ENCODE measurements at places on chromosomes 1 and 21.

GRCh38 chr1:206442101-206442500 is 28.2 kb upstream of the IKBKE start:
- DNase-seq: no peak

DNA sequence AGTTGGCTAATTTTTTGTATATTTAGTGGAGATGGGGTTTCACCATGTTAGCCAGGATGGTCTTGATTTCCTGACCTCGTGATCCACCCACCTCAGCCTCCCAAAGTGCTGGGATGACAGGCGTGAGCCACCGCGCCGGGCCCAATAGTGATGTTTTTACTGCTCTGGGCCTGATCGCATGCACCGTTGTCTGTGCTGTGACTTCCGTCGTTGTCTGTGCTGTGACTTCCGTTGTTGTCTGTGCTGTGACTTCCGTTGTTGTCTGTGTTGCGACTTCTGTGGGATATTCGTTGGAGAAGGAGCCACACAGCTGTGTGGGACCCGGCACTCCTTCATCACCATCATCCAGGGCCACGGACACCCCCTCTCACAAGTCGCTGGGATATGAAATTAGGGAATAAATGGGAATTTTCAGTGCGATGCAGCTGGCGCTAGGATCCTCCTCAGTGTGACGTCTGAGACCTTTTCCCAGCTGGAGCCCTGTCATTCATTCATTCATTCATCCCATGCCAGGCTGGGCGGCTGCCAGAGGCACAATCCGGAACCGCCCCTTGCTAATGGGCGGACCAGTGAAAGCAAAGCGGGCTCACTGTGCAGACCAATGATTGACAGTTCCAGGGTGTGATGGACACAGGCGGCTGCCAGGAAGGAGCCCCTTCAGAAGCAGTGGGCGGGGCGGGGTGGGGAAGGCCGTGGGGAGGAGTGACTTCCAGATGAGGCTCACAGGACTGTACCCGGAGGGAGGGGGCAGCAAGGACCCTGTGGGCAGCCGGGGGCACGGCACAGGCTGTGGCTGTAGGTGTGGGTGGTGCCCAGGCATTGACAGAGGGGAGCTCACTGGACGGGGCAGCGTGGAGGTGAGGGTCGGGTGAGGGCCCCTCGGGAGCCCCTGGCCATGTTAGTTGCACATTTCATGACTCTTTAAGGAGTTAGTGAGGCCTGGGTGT is 48.9 kb downstream of the PRKCZ start:
- DNase-seq: no peak

- no peak for DNase-seq
Observed at GRCh38 chr1:70818401-70818800, 229.2 kb downstream of the PTGER3 start.

DNA sequence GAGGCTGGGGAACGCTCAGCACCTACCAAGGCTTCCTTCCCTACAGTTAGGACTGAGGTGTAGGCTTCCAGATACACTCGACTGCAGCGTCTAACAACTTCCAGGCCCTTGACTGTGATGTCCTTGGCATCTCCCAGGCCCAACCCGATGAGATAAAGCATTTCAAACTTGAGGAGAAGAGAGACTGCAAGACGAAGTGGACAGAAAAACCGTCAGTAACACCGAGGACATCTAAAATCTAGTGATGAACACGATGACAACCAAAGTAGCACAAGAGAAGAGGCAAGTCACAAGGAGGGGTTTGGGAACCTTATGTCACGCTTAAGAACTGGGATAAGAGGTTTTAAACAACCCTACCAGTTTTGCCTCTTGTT is 314 bp downstream of the DPH5 start:
- DNase-seq: peak; percentile 58

- DNase-seq: peak; percentile 60
Observed at GRCh38 chr1:205313563-205314308, 7.8 kb downstream of the NUAK2 start.

DNA sequence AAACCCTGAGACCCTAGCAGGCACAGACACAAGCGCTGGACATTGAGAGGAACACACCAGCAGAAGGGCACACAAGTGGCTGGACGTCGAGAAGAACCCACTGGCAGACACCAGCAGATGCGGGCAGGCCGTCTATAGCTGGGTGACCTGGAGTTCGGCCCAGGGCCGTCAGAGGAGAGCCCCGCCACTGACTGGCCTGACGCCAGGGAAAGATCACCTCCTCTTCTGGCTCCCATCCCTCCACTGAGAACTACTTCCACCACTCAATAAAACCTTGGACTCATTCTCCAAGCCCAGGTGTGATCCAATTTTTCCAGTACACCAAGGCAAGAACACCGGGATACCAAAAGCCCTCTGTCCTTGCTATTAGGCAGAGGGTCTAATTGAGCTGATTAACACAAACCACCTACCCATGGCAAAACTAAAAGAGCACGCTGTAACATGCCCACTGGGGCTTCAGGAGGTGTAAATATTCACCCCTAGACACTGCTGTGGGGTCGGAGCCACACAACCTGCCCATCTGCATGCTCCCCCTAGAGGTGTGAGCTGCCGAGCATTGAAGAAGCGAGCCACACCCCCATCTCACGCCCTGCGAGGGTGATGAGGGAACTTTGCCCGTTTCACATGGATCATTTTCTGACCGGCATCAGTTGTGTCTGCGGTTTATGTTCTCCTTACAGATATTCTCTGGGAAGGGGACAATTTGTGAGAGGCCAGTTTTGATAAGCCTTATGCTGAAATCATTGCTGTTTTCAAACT is 104.8 kb downstream of the HLX start:
- DNase-seq: no peak

- DNase-seq: no peak
Observed at GRCh38 chr1:198775606-198776005, 136.8 kb downstream of the PTPRC start.

- DNase-seq: no peak
Observed at GRCh38 chr1:156600733-156601121, 552 bp downstream of the GPATCH4 start.

DNA sequence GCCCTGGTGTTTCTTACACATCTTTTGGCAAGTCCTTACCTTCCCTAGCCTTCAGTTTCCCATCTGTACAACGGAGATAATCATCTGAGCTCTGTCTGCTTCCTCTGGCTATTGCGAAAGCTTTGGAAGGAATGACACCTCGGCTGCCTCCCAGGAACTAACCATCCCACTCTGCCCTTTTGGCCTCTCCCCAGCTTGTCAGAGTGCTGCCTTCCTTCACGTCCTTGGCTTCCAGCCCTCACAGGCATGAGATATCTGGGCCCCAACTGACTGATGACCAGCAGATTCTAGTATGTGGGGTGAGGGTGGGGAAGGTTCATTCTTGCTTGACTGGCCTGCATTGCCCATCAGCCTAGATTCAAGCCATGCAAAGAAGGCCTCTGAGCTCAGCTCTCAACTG is 253.1 kb upstream of the FGGY start:
- no peak for DNase-seq

DNA sequence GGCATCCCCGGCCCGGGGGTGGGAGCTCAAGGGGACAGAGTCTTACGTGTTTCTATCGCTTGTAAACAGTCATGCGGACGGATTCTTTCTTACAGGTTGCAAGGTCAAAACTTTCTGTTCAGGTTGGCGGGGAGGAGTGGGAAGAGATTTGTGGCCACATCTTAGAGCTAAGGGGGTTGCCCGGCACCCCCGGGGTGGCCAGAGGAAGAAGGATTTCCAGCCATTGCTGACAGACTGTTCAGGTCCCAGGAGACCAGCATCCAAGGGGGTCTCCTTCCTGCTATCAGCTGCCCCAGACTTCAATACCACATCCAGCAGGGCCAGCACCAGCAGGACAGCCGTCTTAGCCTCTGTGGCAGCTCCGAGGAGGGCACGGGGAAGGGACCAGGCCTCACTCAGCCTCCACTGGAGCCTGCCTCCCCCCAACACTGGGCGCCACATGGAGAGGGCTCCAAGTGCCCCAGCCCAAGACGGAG is 52.0 kb downstream of the KIF21B start:
- no peak for DNase-seq

- DNase-seq: no peak
Observed at GRCh38 chr1:6724517-6725141, 23.0 kb upstream of the DNAJC11 start.

DNA sequence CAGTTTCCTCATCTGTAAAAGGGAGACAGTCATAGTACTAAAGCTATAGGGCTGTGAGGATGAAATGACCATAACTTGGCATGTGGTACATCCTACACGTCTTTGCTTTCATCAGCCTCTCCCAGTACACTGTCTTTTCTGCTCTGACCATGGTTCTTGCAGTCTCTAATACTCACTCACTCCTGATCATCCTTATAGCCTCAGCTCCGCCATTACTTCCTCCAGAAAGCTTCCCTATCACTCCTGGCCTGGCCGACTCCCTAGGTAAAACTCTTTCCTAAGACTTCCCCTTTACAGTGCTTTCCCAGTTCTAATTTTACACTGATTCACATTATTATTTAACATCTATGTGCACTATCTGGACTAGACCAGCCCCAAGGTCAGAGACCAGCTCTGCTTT is 5.0 kb upstream of the MRPL24 start:
- DNase-seq: no peak

- DNase-seq: no peak
Observed at GRCh38 chr1:45378184-45378583, 37.9 kb upstream of the MUTYH start.

DNA sequence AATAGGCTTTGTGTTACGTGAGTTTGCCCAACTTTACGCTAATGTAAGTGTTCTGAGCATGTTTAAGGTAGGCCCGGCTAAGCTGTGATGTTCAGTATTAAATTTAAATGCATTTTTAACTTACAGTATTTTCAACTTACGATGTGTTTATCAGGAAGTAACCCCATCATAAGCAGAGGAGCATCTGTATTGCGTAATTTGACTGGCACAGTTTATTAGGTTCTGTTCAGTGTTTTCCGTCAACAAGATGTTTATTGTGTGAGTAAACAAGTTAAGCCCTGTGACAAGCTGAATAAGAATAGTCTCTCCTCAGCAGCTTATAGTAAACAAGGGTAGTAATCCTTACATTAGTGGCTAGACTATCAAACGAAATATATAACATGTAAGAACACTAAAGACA is 27.2 kb upstream of the SHISA4 start:
- no peak for DNase-seq

DNA sequence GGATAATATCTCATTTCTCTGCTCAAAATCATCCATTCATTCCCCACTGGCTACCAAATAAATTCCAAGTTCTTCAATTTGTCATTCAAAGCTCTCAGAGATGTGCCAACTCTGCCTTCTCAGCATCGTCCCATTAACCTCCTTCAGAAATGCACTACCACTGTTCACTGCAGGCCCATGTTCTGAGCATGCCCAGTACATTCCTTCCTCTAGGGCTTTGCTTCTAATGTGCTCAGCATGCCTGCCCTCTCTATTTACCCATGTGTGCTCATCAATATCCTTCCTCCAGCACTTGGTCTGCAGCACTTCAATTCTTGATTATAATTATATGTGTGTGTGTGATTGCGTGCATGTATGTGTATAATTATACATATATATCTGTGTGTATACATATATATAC is 36.1 kb upstream of the RGS8 start:
- DNase-seq: no peak

DNA sequence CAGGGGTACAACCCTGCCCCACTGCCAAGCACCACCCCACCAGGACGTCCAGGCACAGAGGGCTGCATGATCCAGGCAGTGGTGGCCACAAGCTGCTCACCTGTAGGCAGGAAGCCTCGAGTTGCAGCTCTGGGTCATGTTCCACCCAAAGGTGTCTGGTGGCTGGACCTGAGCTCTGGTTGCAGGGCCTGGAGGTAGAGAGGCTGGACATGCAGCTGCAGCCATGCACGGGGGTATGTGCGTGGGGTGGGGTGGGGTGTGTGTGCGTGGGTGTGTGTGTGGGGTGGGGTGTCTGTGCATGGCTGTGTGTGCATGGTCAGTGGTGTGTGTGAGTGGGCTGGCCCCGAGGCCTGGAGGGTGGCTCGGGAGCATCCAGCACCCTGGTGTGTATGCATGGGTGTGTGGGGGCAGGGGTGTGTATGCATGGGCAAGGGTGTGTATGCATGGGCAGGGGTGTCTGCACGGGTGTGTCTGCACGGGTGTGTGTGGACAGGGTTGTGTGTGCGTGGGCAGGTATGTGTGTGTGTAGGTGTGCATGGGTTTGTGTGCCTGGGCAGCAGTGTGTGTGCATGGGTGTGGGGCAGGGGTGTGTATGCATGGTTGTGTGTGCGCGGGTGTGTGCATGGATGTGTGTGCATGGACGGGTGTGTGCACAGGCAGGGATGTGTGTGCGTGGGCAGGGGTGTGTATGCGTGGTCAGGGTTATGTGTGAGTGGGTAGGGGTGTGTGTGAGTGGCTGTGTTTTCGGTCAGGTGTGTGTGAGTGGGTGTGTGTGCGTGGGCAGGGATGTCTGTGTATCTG is 15.6 kb downstream of the ARHGEF16 start:
- DNase-seq: no peak

Measured in right forelimb (tissue), 1 donor.